ENCODE measurements at places on chromosomes 6 and 20.

- no peak for DNase-seq
These were observed 279.6 kb upstream of the PRDM1 start for GRCh38 chr6:105806486-105806920.

- DNase-seq, result no peak
These were observed 41.1 kb downstream of the PPP1R3G start for GRCh38 chr6:5126214-5126613.

DNA sequence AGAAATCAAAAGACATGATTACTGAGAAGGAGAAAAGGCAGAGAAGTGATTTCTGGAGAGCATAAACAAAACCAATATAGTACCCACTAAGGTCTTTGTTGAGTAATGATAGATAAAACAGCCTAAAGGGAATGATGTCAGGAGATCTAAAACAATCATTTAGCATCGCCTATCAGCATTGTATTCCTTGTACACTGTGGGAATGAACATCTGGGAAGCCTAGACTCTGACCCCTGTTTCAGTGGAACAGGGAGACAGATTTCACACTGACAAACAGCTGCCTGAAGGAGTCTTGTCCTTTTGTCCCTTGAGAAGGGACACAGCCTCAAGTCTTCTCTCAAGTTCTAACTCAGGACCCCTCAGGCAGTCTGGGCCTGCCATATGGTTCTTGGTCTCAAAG lies 1.7 kb downstream of the ASIP start:
- DNase-seq, result no peak

GRCh38 chr6:24744911-24745310 lies 26.0 kb upstream of the C6orf62 start:
- no peak for DNase-seq

- no peak for DNase-seq
These were observed 29.9 kb downstream of the HS3ST5 start for GRCh38 chr6:114312931-114313330.

GRCh38 chr20:11315525-11315924 lies 602.2 kb upstream of the BTBD3 start:
- no peak for DNase-seq

GRCh38 chr6:142612956-142613355 lies 311.1 kb downstream of the ADGRG6 start:
- DNase-seq, result no peak

DNA sequence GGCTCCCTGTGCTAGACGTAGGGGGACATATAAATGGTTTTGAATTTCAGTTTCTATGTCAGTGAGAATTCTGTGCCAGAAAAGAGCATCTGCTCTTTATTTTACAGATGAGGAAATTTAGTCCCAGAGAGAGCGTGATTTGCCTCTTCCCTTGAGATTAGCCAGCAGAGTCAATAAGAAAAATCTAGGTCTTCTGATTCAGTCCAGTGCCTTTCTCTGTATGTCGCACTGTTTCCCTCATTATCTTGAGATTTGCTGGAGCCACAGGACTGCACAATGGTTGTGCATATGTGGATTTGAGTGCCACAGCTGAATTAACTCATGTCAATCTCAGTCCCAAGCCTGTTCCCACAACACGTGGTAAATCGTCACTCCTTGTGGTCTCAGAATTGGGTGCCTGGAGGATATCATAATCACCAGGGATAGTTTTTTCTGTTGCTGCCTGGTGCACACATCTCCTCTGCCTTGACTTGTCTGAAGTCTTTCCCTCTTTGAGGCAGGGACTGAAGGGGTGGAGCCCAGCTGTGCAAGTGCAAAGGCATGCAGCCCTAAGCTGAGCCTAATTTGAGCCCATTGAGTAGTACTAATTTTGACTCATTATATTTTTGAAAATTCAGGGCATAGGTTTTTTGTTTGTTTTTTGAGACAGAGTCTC lies 276.7 kb downstream of the SOX4 start:
- no peak for DNase-seq

DNA sequence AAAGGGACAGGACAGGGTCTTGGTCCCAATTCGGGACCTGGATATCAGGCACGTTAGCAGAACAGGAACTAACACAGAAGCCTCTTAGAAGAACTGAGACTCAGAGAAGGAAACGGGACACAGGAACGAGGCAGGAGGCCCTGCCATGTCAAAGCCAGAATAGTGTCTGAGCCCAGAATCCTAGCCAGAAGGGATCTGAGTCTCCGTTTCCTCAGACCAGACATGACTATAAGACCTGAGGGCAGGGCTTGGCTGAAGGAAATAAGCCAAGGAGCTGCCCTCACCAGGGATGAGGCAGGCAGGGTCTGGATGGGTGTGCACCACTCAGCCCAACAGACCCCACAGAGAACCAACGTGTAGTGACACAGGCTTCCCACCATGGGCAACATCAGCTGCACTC lies 40.3 kb downstream of the TRERF1 start:
- DNase-seq, result no peak

- no peak for DNase-seq
These were observed 106.3 kb upstream of the TBX18 start for GRCh38 chr6:84870672-84871071.

DNA sequence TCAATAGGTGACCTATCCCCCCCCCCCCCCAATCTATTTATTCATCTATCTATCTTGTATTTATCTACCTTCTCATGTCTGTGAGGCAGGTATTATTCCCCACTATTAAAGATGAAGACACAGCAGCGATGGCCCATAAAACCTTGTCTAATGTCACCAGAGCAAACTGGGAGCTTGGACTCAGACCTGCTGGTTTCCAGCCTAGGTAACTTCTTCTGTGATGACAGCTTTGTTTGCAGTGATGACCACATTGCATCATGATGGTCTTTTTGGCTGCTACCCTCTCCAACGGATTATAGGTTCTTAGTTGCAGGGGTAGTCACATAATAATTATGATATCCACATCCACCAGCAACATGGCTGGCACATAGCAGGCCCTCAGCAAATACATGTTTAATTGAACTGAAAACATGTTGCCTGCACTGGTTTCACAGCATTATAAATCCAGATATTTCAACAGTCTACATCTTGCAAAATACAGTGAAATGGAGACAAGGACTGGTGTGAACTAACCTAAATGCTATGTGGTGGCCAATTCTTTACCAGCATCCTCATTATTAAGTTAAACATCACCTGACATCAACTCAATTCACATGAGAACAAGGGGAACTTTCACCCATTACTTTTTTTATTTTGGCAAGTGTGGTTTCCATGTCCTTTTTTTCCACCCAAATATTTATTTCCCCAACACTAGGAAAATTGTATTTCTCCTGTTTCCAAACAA lies 712.5 kb upstream of the NRSN1 start:
- DNase-seq, result no peak

All from WTC11 (cell line).